Effector CD8-positive, alpha-beta T cell (primary cell): ENCODE measurements at places on chromosomes 1 and 21.

DNA sequence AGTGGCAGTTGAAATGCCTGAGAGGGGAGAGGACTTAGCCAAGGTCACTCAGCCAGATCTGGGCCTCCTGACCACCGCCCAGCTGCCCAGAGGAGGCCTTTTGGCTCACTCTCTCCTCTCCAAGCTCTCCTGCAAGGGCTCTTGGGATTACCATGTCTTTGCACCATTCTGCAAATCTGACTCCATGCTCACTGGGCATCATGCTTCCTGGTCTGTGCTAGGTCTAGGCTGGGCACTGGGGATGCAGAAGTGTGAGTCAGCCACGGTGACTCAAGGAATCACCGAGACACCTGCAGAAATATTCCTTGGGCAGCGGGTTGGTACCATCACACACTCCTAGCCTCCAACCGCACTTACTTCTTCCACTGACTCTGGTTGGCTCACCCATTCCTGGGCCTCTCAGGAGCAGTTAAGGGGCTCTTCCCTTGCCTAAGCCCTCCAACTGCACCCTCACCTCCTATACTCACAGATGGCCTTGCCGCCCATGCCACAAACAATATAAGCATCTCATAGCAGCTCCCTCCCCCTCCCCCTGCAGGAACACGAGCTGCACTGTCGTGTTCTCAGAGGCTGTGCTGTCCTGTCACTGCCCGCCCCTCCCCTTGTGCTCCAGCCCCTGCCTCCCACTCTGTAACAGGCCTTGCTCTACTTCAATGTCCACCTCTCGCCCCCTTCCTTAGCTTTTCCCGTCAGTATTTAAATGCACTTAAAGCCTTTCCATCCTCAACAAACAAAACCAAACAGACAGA, 34.8 kb downstream of the CDCP2 start:
- no peak for DNase-seq

DNA sequence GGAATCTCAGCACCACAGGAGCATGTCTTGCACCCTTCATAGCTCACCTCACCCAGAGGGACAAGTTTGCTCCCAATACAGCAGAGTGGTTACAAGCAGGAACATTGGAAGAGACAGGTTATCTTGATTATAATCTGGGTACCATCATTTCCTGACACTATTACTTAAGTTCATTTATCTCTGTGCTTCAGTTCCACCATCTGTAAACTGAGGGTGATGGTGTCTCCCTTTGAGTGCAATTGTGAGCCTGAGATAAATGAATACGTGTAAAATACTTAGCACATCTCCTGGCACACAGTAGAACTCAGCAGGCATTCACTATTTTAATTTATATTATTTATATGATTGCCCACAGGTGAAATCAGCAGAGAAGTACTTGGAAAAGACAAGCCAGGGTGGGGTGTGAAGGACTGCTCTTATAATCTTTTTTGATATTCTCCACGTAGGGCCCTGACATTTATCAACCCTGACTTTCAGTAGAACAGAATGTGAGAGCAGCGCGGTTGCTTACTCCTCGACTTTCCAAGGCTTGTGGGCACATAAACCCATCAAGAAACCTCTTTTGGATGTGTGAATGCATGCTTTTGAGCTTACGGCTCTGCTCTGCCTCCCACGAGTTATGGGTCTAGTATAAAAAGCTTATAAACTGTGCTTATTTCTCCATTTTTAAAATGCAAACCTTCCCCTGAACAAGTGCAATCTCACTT, 34.9 kb downstream of the DUSP10 start:
- no peak for DNase-seq

GRCh38 chr1:160492617-160493016, 30.4 kb downstream of the SLAMF6 start:
- DNase-seq = no peak

- no peak for DNase-seq
These were observed 159.4 kb downstream of the BARHL2 start for GRCh38 chr1:90557706-90558105.

DNA sequence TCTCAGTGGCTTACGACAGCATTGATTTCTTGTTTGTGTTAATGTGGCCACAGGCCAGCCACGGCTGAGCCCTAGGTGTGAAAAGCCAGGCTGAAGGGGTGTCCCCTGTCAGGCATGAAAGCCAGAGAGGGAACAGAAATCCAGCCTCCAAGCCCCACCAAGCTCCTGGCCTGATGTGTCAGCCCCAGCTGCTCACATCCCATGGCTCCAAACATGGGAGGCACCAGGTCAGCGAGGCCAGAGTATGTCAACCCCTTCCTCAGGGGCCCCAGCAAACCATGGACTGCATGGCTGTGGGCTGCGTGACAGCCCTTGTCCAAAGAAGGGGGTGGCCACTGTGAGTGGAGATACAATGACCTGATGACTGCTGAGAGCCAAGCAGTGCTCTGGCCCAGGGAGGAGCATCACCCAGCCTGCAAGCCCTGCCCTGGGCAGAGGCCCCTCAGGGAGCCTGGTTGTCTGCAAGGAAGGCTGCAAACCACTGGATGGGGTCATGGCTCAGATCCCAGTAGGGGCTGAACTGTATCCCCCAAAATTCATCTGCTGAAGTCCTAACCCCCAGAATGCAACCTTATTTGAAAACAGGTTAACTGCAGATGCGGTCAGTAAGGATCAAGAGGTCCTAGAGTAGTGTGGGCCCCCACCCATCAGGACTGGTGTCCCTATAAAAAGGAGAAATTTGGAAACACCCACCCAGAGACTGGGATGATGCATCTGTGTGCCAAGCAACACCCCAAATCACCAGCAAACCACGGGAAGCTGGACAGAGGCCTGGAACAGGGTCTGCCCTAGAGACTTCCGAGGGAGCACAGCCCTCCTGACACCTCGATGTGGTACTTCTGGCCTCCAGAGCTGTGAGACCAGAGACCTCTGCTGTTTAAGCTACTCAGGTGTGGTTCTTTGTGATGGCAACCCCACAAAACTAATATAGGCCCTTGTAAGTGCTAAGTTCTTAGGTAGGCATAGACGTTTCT, 3.3 kb upstream of the MX2 start:
- DNase-seq = no peak

DNA sequence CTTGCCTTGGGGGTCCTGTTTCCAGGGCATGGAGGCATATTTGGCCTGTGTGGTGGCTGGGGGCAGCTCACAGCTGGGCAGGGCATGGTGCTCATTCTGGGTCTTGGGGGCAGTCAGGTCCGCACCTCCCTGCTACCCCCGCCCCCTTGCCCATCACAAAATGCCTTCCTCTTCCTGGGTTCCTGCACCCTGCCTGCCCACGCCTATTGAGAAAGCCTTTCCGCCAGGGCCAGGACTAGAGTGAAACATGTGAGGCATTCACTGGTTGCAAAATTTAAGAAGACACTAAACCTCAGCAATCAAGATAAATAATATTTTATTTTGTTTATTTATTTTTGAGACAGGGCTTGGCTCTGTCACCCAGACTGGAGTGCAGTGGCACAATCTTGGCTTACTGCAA, 19.7 kb downstream of the PTAFR start:
- DNase-seq = no peak

- DNase-seq = no peak
These were observed 7.7 kb downstream of the IFNAR2 start for GRCh38 chr21:33237486-33237885.

GRCh38 chr1:180600343-180600742, 31.5 kb upstream of the XPR1 start:
- DNase-seq = no peak

DNA sequence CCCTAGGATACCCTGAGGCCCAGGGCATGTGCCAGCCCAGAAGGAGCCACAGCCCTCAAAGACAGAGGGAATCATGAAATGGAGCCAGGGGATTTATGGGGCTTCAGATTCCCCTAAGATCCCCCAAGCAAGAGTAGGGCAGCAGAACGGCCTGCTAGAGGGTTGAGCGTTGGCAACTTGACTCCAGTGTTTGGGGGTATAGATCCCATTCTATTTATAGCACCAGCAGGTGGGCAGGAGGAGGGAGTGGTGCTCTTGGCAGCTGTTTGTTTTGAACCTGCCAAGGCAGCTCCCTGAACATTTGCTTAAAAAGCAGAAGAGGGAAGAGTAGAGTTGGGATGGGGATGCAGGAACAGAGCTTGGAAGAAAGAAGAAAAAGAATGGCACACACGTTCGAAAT, 33.7 kb downstream of the GLUL start:
- no peak for DNase-seq

DNA sequence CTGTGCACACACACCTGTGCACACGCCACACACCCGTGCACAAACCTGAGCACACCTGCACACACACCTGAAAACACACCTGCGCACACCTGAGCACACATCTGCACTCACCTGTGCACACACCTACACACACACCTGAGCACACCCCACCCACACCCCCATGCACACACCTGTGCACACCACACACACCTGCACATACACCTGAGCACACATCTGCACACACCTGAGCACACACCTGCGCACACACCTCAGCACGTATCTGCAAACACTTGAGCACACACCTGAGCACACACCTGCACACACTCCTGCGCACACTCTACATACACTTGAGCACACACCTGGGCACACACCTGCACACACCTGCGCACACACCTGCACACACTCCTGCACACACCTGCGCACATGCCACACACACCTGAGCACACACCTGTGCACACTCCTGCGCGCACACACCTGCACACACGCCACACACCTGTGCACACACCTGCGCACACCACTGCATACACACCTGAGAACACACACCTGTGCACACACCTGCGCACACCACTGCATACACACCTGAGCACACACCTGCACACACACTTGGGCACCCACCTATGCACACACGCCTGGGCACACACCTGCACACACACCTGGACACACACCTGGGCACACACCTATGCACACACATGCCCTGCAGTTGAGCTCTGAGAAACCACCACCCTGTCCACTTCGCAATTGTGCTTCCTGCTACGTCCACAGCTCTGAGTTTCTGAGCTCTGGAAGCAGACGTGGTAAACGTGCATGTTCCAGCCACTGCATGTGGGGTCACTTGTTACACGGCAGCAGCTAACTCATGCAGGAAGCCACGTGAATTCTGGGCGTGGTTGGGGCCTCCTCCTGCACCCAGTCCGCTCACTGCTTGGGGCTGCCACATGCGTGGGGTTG, 8.0 kb upstream of the C1orf159 start:
- DNase-seq = no peak

DNA sequence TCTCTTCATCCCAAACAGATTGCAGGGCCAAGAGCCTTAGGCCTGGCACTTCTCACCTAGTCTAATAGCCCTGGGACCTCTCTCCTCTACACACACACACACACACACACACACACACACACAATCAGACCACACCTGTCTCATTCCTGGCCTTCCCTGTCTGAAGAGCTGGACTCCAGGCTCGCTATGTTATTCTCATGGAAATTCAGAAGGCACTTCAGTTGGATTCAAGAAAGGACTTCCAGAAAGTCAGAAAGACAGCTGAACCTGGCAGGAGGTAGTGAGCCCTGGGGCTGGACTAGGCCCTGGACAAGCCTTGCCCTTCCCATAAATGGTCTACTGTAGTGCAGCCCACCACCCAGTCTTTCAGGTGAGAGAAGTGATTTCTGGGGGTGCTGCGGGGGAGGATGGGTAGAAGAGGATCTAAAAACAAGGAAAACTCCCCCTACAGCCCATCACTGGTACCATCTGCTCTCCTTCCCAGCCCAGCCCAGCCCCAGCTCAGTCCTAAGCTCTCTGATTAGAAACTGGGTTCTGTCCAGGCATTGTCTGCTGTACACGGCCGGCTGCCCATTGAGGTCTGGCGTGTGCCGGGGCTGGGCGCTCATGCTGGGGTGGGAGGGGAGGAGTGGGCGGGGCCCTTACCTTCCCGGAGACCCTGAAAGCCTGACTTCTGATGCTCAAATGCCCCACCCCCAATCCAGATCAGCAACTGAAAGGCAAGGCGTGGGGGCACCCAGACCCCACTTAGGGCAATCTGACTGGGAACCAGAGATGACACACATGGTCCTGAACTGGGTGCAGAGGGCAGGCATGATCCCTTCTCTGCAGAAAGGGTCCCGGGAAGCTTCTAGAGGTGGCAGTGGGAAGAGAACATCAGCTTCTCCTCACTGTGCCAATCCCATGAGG, 2.5 kb downstream of the KIF21B start:
- DNase-seq = no peak

DNA sequence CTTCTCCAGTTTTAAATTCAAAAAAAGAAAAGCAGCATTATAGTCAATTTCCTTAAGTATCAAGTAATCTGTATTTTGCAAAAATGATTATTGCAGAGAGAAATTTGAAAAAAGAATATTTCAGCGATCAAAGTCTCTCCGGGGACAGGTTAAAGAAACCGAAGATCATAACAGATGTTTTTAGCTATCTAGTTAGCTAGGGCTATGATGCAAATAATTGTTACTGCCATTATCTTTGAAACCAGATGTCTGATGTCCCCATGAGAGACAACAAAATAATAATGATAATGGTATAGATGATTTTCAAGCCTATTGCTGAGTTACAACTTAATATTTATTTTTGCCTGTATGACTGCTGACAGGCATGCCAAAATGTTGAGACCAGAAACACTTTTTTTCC, 1326.0 kb downstream of the PLA2G4A start:
- no peak for DNase-seq

DNA sequence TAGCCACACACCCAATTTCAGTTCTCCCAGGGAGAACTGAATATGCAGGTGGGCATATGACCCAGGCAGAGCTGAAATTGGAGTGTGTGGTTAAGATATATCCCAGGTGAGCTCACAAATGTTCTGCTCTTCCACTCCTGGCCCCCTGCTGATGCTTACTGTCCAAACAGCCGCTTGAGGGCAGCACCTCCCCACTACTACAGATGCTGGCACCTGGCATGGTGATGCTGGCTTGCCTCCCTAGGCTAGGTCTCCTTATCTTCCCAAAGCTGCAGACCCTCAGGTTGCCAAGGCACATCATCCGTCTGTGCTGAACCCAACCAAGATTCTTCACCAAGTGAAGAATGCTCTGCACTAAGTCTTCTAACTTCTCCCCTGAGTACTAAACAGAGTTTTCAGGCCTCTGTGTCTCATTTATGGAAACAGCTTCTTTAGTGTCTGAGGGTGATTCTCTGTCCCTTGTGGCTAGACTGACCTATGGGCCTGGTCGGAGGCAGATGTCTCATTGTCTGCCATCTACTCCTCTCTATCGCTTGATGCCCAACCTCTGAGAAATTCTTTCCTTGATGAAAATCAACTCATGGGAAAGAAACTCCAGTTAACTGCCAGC, 27.2 kb downstream of the XCL1 start:
- peak; percentile 51 for DNase-seq

GRCh38 chr1:59672851-59673572, 141.7 kb upstream of the HOOK1 start:
- no peak for DNase-seq
